ENCODE measurements at places on chromosomes 5 and 9. TPM values are rescaled to one million over a fixed set of nuclear protein-coding genes. Genes with fewer than 3 reads are reported as not detected.

Gene ARID3C
- 0.23 TPM for total RNA-seq

DNA sequence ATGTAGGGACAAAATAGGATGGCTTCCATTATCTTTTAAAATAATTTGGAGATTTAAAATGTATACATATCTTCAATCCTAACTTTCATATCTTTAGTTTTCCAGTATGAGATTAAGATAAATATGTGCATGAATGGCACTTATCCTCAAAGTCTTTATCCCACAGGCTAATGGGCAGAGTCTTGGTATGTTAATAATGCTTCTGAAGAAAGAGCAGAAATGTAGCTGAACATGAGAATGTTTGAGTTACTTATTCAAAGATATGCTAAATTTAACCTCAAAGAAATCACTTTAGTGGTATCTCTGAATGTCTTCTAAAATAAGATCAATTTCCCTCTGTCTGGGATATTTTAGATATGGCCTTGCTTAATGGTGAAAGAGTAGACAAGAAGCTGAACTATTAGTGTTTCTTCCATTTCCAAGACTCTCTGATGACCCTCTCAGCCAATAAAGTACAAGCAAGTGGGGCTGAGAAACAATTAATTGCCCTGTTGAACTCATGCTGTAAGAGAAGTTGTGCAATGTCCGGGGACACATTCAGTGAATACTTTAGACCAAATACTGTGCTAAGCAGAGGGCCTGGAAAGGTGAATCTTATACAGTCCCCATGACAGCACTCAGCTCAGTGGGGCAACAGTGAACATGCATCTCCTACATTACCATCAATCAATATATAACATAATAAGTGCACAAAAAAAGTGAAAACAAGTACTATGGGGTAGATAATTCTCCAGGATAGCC lies 50.0 kb upstream of the ADAMTSL1 start:
- peaks cover 13% of the 10 kb centered on the region for H3K4me1 ChIP-seq
- no peak overlapping the region for H3K27ac ChIP-seq
- no peak overlapping the region for H3K4me3 ChIP-seq
- DNase-seq = no peak

- no peaks in the 10 kb centered on the region for H3K27me3 ChIP-seq
- DNase-seq = no peak
- H3K36me3 ChIP-seq = peaks cover 25% of the 10 kb centered on the region
- no peak overlapping the region for H3K4me3 ChIP-seq
- H3K27ac ChIP-seq = no peak overlapping the region
Measured at GRCh38 chr5:123771715-123772114, 259.7 kb downstream of the CSNK1G3 start.

Gene ADAMTS19
- total RNA-seq = 30.5 TPM

Gene CLIC3
- total RNA-seq = not detected

Gene LCN1
- total RNA-seq = not detected

Gene IFNB1
- not detected for total RNA-seq

- no peak for DNase-seq
- H3K27ac ChIP-seq = no peak overlapping the region
- H3K4me1 ChIP-seq = peaks cover 24% of the 10 kb centered on the region
- H3K36me3 ChIP-seq = peaks cover 5% of the 10 kb centered on the region
- H3K27me3 ChIP-seq = no peaks in the 10 kb centered on the region
Measured at GRCh38 chr9:27537027-27537435, 7.4 kb upstream of the MOB3B start.

- no peak for DNase-seq
- H3K27ac ChIP-seq = no peak overlapping the region
- 0 out of 2 replicates have a peak, but pooled peaks cover 4% of the 10 kb centered on the region for H3K4me1 ChIP-seq
- H3K27me3 ChIP-seq = no peaks in the 10 kb centered on the region
- H3K4me3 ChIP-seq = no peak overlapping the region
Measured at GRCh38 chr5:92409134-92409533, 1026.0 kb upstream of the ARRDC3 start.

GRCh38 chr9:121398374-121398773 lies 28.3 kb upstream of the STOM start:
- no peak overlapping the region for H3K27ac ChIP-seq
- DNase-seq = no peak
- H3K36me3 ChIP-seq = peaks cover 3% of the 10 kb centered on the region
- peaks cover 10% of the 10 kb centered on the region for H3K4me1 ChIP-seq
- H3K4me3 ChIP-seq = no peak overlapping the region

DNA sequence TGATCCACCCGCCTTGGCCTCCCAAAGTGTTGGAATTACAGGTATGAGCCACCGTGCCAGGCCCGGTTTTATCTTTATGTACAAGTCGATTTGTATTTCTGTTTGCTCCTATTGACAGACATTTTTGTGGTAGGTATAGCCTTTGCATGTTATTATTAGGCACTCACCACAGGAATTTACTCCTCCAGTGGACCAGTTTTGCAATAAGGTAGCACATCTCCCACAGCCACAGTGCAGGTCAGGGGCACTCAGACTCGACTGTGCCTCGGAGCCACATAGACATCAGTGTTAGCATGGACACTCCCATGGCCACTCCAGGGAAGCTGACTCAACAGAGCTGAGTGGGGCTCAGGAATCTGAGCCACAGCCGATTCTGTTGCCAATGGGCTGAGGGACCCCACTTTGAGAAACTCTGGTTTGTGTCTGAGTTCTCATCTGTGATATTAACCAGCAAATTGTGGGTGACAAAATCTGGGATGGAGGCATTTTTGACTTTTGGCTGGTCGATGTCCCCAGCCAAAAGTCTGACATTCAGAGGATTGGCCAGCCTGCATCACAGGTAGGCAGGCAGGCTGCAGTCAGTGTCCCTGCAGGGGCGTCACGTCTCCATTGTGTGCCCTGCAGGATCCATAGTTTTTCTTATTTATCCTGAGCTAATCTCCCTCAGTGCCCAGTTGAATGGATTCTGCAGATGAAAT lies 15.0 kb upstream of the SHB start:
- no peaks in the 10 kb centered on the region for H3K27me3 ChIP-seq
- H3K4me1 ChIP-seq = peaks cover 15% of the 10 kb centered on the region
- DNase-seq = no peak
- H3K36me3 ChIP-seq = no peaks in the 10 kb centered on the region
- no peak overlapping the region for H3K27ac ChIP-seq
- H3K4me3 ChIP-seq = no peak overlapping the region

GRCh38 chr9:127926906-127927200 lies 3.7 kb downstream of the PIP5KL1 start:
- no peaks in the 10 kb centered on the region for H3K36me3 ChIP-seq
- H3K27me3 ChIP-seq = peaks cover 34% of the 10 kb centered on the region
- H3K27ac ChIP-seq = no peak overlapping the region
- peak overlapping the region; percentile 96 for H3K4me3 ChIP-seq
- no peak for DNase-seq
- peaks cover 27% of the 10 kb centered on the region for H3K4me1 ChIP-seq

Gene SV2C
- 0.05 TPM for total RNA-seq

DNA sequence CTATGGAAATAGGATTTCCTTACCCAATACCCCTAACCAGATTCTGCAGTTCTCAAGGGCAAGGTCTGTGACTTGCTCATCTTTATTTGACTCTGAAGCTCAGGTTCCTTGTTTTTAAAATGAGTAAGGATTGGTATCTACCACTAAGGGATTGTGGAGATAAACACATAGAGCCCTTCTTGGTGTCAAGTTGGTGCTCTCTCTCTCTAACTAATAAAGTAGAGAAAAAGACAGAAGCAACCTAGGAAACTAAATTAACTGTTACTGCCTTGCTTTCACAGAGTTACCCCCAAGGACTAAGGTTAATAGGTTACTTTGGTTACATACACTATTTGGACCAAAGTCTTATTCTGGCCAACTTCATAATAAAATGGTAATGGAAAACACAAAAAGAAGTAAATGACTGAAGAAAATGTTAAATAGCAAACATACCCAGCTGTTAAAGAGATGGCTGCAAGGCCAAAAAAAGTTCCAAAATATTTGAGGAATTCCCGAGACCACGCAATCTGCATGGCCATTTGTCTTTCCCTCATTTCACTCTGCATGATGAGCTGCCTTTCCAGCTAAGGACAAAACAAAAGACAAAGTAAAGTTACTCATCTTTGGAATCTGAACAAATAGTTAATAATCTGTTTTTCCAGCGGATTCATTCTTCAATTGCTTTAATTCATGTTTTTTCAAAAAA lies 21.8 kb upstream of the RLN1 start:
- H3K4me3 ChIP-seq = no peak overlapping the region
- H3K4me1 ChIP-seq = 0 out of 2 replicates have a peak, but pooled peaks cover 9% of the 10 kb centered on the region
- H3K27ac ChIP-seq = no peak overlapping the region
- no peaks in the 10 kb centered on the region for H3K36me3 ChIP-seq
- no peak for DNase-seq

DNA sequence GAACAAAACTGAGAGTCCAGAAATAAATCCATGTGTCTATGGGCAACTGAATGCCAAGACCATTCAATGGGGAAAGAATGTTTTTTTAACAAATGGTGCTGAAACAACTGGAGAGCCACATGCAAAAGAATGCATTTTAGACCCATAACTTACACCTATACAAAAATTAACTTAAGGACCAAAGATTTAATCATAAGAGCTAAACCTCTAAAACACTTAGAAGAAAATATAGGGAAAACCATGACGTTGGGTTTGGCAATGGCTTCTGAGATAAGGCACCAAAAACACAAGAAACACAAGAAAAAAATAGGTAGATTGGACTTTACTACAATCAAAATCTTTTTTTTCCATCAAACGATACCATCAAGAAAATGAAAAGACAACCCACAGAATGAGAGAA lies 48.4 kb upstream of the ANKRD33B start:
- H3K27ac ChIP-seq = no peak overlapping the region
- H3K36me3 ChIP-seq = no peaks in the 10 kb centered on the region
- H3K27me3 ChIP-seq = no peaks in the 10 kb centered on the region
- peaks cover 11% of the 10 kb centered on the region for H3K4me1 ChIP-seq
- no peak overlapping the region for H3K4me3 ChIP-seq
- DNase-seq = no peak

- H3K4me1 ChIP-seq = peaks cover 29% of the 10 kb centered on the region
- DNase-seq = peak; percentile 5
- H3K4me3 ChIP-seq = no peak overlapping the region
- no peaks in the 10 kb centered on the region for H3K36me3 ChIP-seq
- no peak overlapping the region for H3K27ac ChIP-seq
Measured at GRCh38 chr5:132013006-132013689, 1.7 kb upstream of the ACSL6 start.

GRCh38 chr5:756171-756570 lies 28.4 kb downstream of the ZDHHC11B start:
- no peak for DNase-seq
- H3K27ac ChIP-seq = no peak overlapping the region

DNA sequence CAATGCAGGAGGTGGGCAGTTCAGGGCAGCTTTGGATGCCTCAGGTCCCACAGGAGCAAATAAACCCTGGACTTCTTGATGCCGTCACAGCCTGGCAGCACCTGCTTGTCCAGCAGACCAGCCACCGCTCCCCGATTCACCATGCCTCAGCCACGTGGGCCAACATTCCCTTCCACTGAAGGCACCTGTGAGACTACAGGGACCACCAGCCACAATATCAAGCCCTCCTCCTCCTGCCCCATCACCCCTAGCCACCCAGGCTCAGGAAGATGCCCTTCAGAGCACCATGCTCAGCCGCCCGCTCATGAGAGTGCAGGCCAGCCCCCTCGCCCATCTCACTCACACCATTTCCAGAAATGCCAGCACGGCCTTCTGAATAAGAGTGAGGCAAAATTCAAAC lies 234.7 kb downstream of the SYK start:
- no peak for DNase-seq
- H3K27ac ChIP-seq = no peak overlapping the region
- H3K4me1 ChIP-seq = peaks cover 26% of the 10 kb centered on the region
- no peaks in the 10 kb centered on the region for H3K36me3 ChIP-seq
- no peaks in the 10 kb centered on the region for H3K27me3 ChIP-seq

Gene LYRM7
- total RNA-seq = 13.0 TPM

- no peaks in the 10 kb centered on the region for H3K36me3 ChIP-seq
- no peak overlapping the region for H3K27ac ChIP-seq
- no peaks in the 10 kb centered on the region for H3K4me1 ChIP-seq
- no peak for DNase-seq
- H3K4me3 ChIP-seq = no peak overlapping the region
Measured at GRCh38 chr5:61148515-61148914, 13.8 kb downstream of the SMIM15 start.

Gene GALNT12
- 23.7 TPM for total RNA-seq

Gene GCNT1
- total RNA-seq = 17.2 TPM

GRCh38 chr5:7868427-7868772 lies 431 bp downstream of the FASTKD3 start:
- H3K4me1 ChIP-seq = peaks cover 16% of the 10 kb centered on the region
- peaks cover 8% of the 10 kb centered on the region for H3K36me3 ChIP-seq
- no peak overlapping the region for H3K27ac ChIP-seq
- no peak for DNase-seq
- H3K4me3 ChIP-seq = peak overlapping the region; percentile 84

DNA sequence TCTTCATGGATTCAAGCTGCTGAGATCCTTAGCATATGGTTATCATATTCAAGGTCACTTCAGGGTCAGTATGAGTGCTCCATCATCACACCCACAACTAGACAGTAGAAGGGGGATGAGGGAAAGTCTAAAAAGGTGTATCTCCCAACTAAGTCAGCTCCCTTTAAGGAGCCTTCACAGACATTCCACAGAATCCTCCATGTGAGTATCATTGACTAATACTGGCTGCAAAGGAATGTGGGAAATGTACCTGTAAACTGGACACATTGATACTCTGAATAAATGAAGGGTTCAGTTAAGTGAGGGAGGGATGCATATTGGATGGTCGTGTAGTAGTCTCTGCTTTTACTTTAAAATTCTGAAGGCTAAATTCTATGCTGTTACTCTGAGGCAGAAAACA lies 330.7 kb downstream of the LRRC70 start:
- no peaks in the 10 kb centered on the region for H3K27me3 ChIP-seq
- H3K4me1 ChIP-seq = peaks cover 12% of the 10 kb centered on the region
- H3K36me3 ChIP-seq = peaks cover 7% of the 10 kb centered on the region
- DNase-seq = no peak
- H3K27ac ChIP-seq = no peak overlapping the region
- no peak overlapping the region for H3K4me3 ChIP-seq

DNA sequence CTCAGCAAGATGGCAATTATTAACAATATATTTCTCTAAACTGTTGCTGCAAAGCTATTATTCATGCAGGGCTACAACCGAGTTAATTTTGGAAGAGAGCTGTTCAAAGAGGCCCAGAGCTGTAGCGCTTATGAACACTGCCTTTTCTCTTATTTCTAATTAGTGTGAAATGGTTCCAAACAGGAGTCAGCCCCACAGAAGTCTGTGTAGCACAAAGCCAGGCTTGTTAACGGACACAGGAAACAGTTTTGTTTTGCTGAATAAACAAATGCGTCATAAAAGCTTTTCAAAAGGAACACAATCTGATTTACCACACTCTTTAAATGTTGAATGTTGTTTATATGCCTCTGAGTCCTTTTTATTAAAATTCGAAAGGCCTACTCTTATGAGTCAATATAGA lies 396.5 kb downstream of the ANXA1 start:
- no peaks in the 10 kb centered on the region for H3K36me3 ChIP-seq
- no peaks in the 10 kb centered on the region for H3K27me3 ChIP-seq
- no peak overlapping the region for H3K27ac ChIP-seq
- 0 out of 2 replicates have a peak, but pooled peaks cover 3% of the 10 kb centered on the region for H3K4me1 ChIP-seq
- DNase-seq = no peak

All from WTC11 (cell line).